ENCODE measurements at places on chromosomes 2 and 18. TPM values are rescaled to one million over a fixed set of nuclear protein-coding genes. Genes with fewer than 3 reads are reported as not detected.

DNA sequence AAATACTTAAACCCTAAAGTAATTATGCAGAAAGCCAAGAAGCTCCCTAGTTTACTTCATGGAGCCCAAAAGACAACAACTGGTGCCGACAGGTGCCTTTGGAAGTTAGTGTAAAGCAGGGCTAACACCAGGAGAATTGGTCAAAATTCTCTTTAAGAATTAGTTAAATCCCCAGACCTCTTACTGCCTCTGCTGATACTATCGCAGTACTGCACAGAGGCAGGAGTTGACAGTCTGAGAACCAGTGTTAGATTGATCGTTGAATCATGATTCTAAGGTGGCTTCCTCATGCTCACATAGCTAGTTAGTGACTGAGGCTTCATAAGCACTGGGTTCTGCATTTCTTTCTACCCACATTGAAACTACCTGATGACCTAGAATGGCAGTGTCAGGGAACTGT is 445.0 kb downstream of the XIRP2 start:
- DNase-seq, result no peak

DNA sequence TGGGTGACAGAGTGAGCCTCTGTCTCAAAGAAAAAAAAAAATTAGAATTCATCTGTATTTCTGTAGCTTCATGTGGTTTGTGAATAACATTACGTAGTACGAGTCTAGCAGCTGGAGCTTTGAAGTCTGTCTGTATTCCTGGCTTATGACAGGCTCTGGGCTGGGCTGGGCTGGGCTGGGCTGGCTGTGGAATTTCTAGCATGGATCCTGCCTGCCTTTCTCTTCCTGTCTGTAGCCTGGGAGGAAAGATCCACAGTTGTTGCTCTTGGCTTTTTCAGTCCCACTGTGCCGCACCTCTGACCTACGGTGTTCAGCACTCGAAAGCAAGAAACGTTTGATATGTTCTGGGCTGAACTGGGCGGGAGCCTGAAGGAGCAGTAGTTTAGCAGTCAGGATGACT is 55.4 kb downstream of the BOLA3 start:
- no peak for DNase-seq

The ABCA12 gene
- total RNA-seq, result not detected

- no peak for DNase-seq
Observed at GRCh38 chr18:9734189-9734588, 26.1 kb downstream of the RAB31 start.

DNA sequence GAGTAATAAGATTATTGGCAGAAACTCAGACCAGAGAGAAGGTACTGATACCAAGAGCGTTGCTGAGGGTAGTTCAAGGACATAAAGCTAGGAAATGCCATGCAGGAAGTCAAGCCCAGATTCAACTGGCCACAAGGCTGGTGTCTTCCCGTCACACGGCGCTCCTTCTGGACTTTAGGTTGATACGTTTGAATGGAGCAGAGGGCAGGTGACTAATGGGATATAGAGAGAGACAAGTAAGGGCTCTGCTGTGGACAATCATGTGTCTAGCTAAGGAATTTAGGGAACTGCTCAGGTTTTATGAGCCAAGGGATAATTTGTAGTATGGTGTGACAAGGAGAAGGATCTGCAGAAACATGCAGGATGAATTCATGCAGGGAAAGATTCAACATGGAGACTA is 83.9 kb upstream of the MC2R start:
- DNase-seq, result no peak

DNA sequence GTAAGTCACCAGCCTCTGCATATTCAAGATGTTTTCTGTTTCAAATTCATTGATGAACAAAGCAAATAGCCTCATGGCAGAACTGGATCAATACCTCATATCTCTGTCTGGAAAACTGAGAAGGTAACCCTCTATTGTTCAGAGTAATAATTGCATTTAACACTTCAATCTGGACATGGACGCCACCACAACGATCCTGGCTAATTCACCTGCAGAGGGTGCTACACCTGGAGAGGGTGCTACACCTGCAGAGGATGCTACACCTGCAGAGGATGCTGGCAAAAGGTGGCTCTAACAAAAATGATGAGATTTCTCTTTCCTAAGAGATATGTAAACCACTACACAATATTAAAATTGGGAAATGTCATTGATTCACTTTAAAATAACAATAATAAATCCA is 183.1 kb upstream of the HNRNPA3 start:
- DNase-seq, result no peak

The TEKT4 gene
- total RNA-seq, result not detected

GRCh38 chr2:69483024-69483423 is 45.8 kb upstream of the NFU1 start:
- no peak for DNase-seq

GRCh38 chr2:215604606-215605005 is 168.7 kb upstream of the FN1 start:
- no peak for DNase-seq

DNA sequence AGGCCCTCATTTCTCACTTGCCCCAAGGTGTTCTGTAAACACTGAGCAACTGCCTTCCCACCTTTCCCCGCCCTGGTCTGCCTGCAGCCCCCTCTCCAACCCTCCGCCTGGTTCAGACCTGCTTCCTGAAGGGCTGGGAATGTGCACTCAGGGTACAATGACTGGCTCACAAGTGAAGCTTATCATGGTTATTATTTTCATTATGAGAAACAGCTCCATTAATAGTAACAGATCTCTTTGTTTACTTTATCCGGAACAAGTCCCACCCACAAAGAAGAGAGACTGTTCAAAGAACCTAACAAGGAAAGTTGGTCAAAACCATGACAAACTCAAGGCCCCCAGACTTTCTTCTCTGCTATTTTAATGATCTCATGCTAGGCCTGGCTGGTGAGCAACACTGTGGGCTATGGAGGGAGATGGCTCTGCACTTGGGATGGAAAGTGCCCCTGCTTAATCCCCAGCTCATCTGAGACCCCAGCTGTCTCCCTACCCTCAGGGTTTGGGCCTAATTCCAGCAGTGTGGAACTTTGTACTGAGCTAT is 36.7 kb downstream of the ARHGAP25 start:
- DNase-seq, result no peak

GRCh38 chr2:66101206-66101605 is 333.7 kb upstream of the MEIS1 start:
- DNase-seq, result no peak

DNA sequence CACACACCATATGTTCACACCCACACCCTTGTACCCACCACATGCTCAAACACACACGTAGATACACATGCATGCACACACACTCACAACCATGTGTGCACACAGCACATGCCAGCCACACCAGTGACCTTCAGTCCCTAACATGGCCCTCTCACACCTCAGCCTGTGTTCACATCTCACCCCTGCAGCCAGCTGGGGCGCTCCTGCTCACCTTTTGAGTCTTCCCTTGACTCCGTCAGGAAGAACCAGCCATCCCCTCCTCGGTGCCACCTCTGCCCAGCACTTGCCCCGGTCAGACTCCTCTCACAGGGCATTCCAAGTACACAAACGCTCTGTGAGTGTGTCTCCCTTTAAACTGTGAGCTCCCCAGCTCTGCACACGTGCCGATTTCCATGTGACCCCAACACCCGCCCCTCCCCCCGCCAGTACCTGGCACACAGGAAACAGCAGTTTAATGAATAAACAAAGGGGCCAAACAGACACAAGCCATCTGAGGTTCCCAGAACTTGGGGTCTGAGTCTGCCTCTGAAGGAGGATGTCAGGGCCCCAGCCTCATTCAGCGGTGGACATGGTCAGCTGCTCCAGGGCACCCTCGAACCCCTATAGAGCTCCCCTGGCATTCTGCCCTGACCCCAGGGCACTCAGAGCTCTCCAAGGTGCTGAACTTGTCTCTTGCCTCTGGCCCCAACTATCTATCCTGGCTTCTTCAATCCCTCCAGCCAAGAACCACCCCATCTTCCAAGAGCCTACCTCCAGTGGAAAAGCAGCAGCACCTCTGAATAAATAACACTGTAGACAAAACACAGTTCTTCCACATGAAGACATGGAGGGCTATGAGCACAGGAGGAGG is 252.9 kb downstream of the ATAD2B start:
- DNase-seq, result no peak

- no peak for DNase-seq
Observed at GRCh38 chr2:212539072-212539880, 674 bp upstream of the ERBB4 start.

DNA sequence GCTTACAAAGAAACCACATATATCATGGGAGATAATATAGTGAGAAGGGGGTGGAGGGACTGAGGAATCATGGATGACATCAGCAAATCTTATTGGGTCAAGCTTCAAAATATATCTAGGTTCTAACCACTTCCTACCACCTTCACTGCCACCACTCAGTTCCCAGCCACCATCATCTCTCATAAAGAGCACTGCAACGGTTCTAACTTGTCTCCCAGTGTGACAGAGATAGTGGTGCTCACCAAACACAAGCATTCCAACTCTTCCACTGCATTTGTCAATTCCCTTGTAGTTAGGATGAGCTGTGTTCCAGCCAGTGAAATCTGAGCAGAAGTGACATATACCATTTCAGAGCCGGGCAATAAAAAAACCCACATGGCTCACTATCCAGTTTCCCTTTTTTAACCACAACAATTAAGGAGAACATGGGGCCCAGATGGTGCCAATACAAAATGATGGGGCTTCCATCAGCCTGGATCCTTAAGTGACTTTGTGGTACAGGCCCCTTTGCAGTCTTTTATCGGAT is 318.1 kb downstream of the NBAS start:
- DNase-seq, result no peak

- no peak for DNase-seq
Observed at GRCh38 chr2:227783404-227784138, 30.1 kb upstream of the CCL20 start.

GRCh38 chr2:58032016-58032763 is 14.4 kb upstream of the VRK2 start:
- no peak for DNase-seq

The IL1F10 gene
- total RNA-seq, result not detected

- no peak for DNase-seq
Observed at GRCh38 chr2:27086724-27087593, at the start of gene KHK. KHK (plus strand) TSS chr2:27086772; CDS start chr2:27087260, 488 bp downstream.

- DNase-seq, result no peak
Observed at GRCh38 chr2:176151442-176152287, at the start of gene HOXD4. HOXD4 (plus strand) TSS chr2:176151550; CDS start chr2:176151634, 84 bp downstream.

DNA sequence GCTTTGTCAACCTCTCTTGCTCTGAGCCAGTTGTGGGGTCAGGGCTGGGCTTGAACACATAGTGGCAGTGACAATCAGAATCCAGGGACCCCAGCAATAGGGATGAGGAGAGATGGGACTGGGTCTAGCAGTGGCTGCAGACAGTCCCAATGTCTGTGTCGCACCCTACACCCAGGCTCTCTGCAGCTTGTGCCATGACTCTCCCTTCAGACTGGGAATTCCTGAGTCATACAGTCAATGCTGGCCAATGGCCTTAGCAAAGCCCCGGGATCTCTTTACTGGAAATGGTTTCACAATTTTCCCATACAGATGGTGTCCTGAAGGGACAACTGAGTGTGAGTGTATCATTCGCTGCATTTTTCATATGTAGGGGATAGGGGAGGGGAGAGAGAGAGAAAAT is 74.2 kb upstream of the CELF4 start:
- DNase-seq, result no peak

- DNase-seq, result peak; percentile 72
Observed at GRCh38 chr2:197378494-197379307, 56.1 kb downstream of the SF3B1 start.

- no peak for DNase-seq
Observed at GRCh38 chr2:208820014-208820688, 413.6 kb downstream of the PTH2R start.

The RAD51AP2 gene
- not detected for total RNA-seq

The ITPRIPL1 gene
- 58.3 TPM for total RNA-seq

The CKAP2L gene
- 19.6 TPM for total RNA-seq

The AMER3 gene
- not detected for total RNA-seq

DNA sequence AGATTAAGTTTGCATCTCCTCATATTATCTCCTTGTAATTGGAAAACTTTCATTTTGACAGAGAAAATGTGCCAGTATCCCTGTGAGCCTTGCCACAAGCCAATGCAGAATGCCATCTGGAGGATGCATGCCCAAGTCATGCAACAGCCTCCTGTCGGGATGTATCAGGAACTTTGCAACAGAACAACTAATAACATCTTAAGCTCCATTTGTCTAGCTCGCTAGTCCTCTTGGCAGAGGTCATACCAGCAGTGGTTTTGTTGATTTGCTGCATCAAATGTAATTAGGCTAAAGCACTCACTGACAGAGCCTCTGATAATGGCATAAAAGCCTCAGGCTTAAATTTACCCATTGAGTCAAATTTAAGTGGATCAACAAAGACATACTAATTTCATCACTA is 125.8 kb downstream of the UBE2E3 start:
- DNase-seq, result no peak

- DNase-seq, result no peak
Observed at GRCh38 chr2:75605770-75606529, 40.6 kb upstream of the MRPL19 start.

GRCh38 chr2:191463790-191464189 is 214.1 kb upstream of the NABP1 start:
- DNase-seq, result no peak

GRCh38 chr2:110854355-110855081 is 122.1 kb downstream of the ACOXL start:
- DNase-seq, result no peak

Measured in CD8-positive, alpha-beta memory T cell (primary cell).